Breast epithelium (tissue), 4 donors: ENCODE measurements at places on chromosomes 5 and 9. TPM values are rescaled to one million over a fixed set of nuclear protein-coding genes. Genes with fewer than 3 reads are reported as not detected.

CCDC112 gene
- 8.6 TPM for total RNA-seq

DNA sequence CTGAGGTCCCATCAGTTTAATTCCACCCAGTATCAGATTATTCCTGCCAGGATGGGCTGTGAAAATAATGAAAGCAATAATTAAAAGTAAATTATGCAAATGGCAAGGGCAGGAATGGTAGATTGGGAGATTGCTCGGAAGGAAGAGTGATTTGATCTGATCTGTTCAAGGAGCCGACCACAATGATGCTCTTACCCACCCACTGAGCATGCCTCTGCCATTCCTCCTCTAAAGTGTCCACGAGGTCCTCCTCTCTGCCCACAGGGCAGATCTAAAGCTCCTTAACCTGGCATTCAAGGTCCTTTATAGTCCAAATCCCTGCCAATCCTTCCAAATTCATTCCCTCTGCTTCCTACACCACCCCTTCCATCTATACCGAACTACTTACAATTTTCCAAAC is 147.8 kb downstream of the TTLL11 start:
- H3K27ac ChIP-seq: no peak overlapping the region
- DNase-seq: no peak
- H3K4me1 ChIP-seq: no peaks in the 10 kb centered on the region
- no peaks in the 10 kb centered on the region for H3K27me3 ChIP-seq
- H3K4me3 ChIP-seq: no peak overlapping the region
- no peaks in the 10 kb centered on the region for H3K36me3 ChIP-seq

CRHBP gene
- 5.1 TPM for total RNA-seq

DNA sequence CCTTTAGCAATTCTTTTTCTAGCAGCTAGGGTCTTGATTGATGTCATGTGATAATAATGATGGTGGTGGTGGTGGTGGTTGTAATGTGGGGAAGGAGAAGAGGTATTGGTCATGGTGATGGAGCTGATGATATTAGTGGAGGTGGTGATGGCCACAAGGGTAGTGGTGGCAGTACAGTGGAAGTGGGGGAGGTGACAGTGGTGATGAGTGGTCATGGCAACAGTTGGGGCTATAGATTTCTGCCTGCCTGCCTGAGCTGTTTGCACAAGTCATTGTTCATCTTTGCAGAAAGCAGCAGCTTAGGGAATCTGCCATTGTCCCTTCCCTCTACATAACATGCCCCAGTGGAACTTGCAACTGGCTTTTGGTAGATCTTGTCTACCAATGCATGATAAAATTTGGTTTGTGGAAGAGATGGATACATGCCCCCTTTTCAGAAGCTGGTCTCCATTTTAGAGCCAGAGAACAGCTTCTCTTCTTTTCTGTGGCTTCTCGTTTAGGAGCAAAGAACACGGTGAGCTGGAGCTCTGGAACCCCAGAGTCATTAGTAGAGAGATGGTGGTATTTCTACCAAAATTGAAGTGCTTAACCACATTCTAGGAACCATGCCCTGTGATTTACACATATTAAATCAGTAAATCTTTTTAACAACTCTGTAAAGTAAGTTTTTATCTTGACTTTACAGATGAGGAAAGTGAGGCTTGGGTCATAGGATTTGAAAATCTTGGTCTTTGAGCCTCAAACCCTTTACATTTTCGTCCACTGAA is 100.3 kb downstream of the AOPEP start:
- no peaks in the 10 kb centered on the region for H3K27me3 ChIP-seq
- H3K36me3 ChIP-seq: no peaks in the 10 kb centered on the region
- H3K4me3 ChIP-seq: no peak overlapping the region
- DNase-seq: no peak

GRCh38 chr9:33619666-33620404 is 95.8 kb downstream of the ANKRD18B start:
- no peaks in the 10 kb centered on the region for H3K4me1 ChIP-seq
- H3K36me3 ChIP-seq: no peaks in the 10 kb centered on the region
- no peak for DNase-seq
- H3K27me3 ChIP-seq: no peaks in the 10 kb centered on the region
- no peak overlapping the region for H3K4me3 ChIP-seq
- no peak overlapping the region for H3K27ac ChIP-seq

DNA sequence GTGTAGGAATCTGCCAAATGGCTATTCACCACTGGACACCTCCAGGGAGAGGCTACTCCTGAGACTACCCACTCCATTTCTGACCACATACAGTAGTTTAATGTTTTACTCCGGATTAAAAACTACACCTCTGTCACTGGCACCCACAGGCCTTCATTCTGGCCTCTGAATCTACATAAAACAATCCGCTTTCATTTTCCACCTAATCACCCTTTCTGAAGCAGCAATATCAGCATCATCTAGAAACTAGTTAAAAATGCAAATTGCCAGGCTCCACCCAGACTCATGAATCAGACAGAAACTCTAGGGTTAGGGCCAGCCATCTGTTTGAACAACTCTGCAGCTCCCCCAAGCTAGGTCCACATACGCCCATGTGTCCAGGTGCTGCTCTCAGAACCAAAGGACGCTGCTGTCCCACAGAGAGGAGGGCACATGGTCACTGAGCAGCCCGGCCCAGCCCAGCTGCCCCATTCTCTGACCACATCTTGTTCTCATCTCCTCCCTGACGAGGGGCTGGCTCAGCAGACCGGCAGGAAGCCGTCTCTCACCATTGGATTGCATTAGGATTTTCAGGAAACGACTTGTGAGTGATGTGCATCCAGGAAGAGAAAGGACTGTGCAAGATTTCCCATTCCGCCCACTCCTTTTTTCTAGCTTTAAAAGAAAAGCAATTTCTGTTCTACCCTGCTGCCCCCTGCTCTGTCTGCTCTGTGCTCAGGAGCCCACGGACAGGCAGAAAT is 34.7 kb downstream of the ADAM19 start:
- no peaks in the 10 kb centered on the region for H3K4me1 ChIP-seq
- H3K27me3 ChIP-seq: no peaks in the 10 kb centered on the region

- no peak overlapping the region for H3K27ac ChIP-seq
- DNase-seq: no peak
- H3K27me3 ChIP-seq: no peaks in the 10 kb centered on the region
- H3K36me3 ChIP-seq: no peaks in the 10 kb centered on the region
Measured at GRCh38 chr9:99628849-99629620, 192.7 kb upstream of the NR4A3 start.

- no peaks in the 10 kb centered on the region for H3K36me3 ChIP-seq
- no peak overlapping the region for H3K27ac ChIP-seq
- no peaks in the 10 kb centered on the region for H3K4me1 ChIP-seq
- no peak overlapping the region for H3K4me3 ChIP-seq
- H3K27me3 ChIP-seq: no peaks in the 10 kb centered on the region
Measured at GRCh38 chr9:95581900-95582299, 65.1 kb upstream of the PTCH1 start.

DNA sequence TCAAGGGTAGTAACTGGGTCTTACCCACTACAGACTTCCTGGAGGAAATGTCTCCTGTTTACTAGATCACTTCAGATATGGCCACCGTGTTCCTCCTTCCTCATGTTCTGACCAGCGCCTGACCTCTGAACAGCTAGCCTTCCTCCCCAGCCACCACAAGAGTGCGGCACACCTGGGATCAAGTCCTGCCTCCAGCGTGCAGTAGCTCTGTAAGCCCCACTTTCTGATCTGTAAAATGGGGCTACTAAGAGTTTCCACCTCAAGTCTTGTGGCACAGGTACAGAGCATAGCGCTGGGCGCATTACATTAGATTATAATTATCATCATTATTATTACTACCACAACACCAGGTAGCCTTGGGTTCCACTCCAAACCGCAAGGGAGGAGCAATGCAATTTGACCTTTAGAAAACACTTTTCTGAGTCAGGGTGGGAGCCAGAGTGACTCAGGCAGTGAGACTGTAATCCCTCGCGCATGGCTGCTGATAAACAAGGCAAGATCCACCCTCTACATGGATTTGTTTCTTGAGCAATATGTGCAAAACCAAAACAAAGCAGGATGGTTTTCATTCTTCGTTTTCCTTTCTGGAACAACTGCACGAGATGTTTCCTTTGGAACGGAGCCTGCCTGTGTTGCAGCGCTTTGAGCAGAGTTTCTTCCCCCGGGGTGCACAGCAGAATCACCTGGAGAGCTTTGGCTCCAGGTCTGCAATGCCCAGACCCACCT is 65.0 kb upstream of the ANGPTL2 start:
- H3K4me3 ChIP-seq: no peak overlapping the region
- H3K4me1 ChIP-seq: peaks cover 3% of the 10 kb centered on the region

PCDHB7 gene
- 3.4 TPM for total RNA-seq

GRCh38 chr5:5460311-5460710 is 37.8 kb downstream of the ICE1 start:
- H3K4me3 ChIP-seq: no peak overlapping the region
- H3K36me3 ChIP-seq: peaks cover 29% of the 10 kb centered on the region
- no peaks in the 10 kb centered on the region for H3K4me1 ChIP-seq
- no peak for DNase-seq
- no peaks in the 10 kb centered on the region for H3K27me3 ChIP-seq
- H3K27ac ChIP-seq: no peak overlapping the region

DNA sequence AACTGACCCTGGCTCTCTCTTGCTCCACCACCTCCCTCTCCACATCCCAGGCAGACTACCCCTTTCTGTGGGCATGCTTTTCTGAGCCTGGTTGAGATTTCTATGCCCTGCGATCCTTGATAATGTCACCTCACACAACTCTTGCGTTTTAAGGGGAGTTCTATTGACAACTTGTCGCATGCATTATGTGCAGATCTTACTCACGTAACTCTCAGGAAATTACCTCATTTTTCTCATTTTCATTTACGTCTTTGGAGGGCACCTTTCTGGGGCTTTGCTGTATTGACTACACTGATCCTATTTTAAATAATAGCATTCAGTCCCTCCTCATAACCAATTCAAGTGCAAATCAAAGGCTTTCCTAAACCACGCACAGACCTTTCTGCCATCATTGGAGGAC is 140.4 kb upstream of the WWC1 start:
- no peaks in the 10 kb centered on the region for H3K36me3 ChIP-seq
- H3K4me3 ChIP-seq: no peak overlapping the region
- H3K4me1 ChIP-seq: no peaks in the 10 kb centered on the region
- DNase-seq: no peak
- H3K27me3 ChIP-seq: no peaks in the 10 kb centered on the region

DNA sequence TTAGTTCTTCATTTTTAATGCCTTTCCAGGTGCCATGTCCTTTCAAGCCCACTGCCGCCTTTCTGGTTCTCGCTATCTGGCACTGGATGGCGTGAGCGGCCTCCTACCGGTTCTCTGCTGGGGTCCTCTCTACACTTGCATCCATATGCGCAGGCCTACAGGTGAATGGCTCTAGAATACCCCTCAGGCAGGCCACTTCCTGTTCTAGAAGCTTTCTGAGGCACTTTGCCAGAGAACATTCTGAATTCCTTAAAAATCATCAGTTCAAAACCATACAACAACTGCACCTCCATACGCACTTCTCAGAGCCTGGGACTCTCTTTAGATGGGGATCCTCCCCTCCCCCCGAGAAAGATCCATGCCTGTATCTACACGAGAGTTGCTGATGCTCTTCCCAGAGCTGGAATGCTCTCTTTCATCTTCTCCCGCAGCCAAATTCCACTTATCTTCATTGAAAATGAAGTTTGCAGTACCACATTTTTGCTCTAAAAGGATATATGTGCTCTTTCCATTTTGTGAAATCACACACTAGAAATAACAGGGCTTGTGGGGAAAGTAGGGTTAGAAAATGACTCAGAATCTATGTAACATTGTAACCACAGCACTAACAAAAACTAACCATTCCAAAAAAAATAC is 1.4 kb upstream of the LHFPL2 start:
- no peak overlapping the region for H3K4me3 ChIP-seq
- no peaks in the 10 kb centered on the region for H3K27me3 ChIP-seq
- H3K4me1 ChIP-seq: no peaks in the 10 kb centered on the region
- no peaks in the 10 kb centered on the region for H3K36me3 ChIP-seq
- no peak for DNase-seq

PKD2L2 gene
- total RNA-seq: 0.64 TPM

PCA3 gene
- not detected for total RNA-seq

OTP gene
- not detected for total RNA-seq

- H3K36me3 ChIP-seq: no peaks in the 10 kb centered on the region
- H3K4me3 ChIP-seq: no peak overlapping the region
- H3K27me3 ChIP-seq: no peaks in the 10 kb centered on the region
- DNase-seq: no peak
- H3K4me1 ChIP-seq: peaks cover 7% of the 10 kb centered on the region
Measured at GRCh38 chr9:93505541-93506132, 52.3 kb upstream of the FAM120AOS start.

DNA sequence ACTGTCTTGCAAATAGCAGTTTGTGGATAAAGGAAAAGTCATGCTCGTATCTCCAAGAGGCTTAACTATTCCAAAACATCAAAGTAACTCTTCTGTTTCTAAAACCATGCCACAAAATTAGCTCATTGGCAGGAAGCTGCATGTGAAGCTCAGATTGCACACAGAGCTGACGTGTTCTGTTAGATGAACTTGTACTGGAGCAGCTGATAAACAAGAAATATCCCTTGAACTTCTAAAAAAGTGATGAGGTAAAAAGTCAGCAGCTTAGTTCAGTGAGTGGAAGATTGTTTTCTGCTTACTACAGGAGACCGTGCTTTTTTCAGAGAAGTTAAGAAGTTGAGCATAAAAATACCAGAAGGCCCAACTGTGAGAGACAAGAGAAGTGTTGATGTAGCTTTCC is 113.2 kb downstream of the SLC12A2 start:
- no peak overlapping the region for H3K27ac ChIP-seq
- no peaks in the 10 kb centered on the region for H3K27me3 ChIP-seq
- H3K36me3 ChIP-seq: no peaks in the 10 kb centered on the region
- DNase-seq: no peak
- H3K4me3 ChIP-seq: no peak overlapping the region
- no peaks in the 10 kb centered on the region for H3K4me1 ChIP-seq

DNA sequence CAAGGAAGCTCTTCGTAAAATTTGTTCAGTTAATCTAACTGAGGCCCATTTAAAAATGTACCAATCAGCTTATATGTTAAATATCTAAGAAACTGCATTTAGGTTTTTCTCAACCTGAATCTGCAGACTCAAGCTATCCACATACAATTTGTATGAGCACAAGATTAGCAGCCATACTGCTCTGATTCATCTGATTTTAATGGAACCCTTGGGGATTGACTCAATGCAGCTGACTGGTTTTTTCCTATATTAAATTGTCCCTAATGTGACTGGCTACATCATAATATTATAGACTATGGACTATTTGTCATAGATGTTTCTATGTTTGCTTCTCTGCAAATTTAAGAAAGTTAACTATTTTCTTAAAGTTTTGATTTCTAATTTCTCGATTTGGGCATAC is 451.0 kb upstream of the TUSC1 start:
- no peak for DNase-seq
- no peak overlapping the region for H3K4me3 ChIP-seq
- no peaks in the 10 kb centered on the region for H3K4me1 ChIP-seq
- H3K36me3 ChIP-seq: no peaks in the 10 kb centered on the region
- H3K27ac ChIP-seq: no peak overlapping the region

DNA sequence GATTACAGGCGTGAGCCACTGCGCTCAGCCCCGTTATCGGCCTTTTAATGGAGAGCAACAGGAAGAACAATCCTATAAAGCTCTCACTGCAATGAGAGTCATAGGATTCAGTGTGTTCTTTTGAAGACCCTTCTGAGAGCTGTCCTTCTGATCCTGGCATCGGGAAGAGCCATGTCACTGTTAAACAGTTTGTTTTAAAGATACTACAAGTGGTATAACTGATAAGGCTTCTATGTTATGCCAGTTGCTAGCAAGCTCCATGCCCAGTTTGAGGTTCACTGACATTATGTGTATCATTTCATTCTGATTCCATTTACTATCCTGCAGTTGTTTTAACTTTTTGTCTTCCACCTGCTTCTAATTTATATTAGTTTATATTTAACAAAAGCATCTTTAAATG is 55.8 kb downstream of the GNAQ start:
- H3K4me1 ChIP-seq: peaks cover 11% of the 10 kb centered on the region
- H3K27ac ChIP-seq: no peak overlapping the region
- no peak overlapping the region for H3K4me3 ChIP-seq
- H3K27me3 ChIP-seq: no peaks in the 10 kb centered on the region
- H3K36me3 ChIP-seq: no peaks in the 10 kb centered on the region
